Common myeloid progenitor, CD34-positive (primary cell): ENCODE measurements at places on chromosomes 1 and 21.

DNA sequence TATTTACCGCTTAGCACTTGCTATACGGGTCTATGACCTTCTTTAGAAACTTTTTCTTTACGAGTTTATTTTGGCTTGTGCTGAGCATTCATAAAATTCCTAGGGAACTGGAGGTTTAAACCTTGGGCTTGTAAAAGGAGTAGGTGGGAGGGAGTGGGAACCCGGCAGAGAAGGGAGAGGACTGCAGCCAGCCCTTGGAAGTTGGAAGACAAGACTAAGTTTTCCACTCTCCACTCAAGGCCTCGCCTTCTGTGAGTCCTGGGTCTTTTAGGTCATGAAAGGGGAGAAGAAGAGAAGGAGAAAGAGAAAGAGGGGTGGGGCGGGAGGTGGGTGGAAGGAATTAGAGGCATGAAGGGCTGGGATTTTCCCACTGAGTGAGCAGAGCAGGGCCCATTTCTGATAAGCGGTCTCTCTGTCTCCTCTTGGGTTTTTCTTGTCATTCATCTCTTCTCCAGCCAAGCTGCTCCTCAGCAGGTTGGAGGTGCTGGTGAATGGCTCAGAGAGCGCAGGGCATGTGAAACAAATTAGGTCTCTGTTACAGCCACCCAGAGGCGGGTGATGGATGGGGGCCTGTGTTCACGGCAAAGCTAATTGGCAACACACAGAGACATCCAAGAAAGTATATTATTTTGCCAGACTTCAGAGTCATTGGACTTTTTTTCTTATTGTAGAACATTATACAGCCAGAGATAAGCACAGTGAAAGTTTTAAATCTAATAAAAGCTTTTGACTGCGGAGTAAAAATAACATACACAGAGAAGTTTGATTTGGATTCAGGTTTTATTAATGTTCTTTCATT is 247.3 kb downstream of the FOXD2 start:
- no peak for DNase-seq

DNA sequence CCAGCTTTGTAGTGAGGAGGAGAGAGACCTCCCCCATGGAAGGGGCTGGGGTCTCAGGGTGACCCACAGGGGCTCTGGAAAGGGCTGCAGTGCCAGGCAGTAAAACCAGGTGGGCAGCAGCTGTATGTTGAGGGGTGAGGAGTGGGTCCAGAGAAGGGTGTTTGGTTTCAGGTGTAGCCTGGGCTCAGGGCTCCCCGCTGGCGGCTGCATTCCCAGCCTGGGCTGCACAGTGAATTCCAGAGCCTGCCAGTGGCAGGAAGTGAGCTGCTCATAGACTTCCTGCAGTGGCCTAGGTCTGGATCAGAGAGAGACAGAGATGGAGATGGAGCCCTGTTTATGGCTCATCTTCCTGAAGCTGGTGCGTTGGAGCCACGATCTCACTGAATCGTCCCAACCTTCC is 356.4 kb downstream of the PTPRU start:
- no peak for DNase-seq

GRCh38 chr21:41622201-41622600 is 114.2 kb upstream of the TMPRSS2 start:
- no peak for DNase-seq

- no peak for DNase-seq
Measured at GRCh38 chr1:167705250-167705649, 16.5 kb upstream of the MPZL1 start.

- DNase-seq = no peak
Measured at GRCh38 chr1:113999799-114000198, 20.5 kb downstream of the OLFML3 start.

GRCh38 chr1:214331827-214332423 is 51.0 kb downstream of the SMYD2 start:
- peak; percentile 34 for DNase-seq

DNA sequence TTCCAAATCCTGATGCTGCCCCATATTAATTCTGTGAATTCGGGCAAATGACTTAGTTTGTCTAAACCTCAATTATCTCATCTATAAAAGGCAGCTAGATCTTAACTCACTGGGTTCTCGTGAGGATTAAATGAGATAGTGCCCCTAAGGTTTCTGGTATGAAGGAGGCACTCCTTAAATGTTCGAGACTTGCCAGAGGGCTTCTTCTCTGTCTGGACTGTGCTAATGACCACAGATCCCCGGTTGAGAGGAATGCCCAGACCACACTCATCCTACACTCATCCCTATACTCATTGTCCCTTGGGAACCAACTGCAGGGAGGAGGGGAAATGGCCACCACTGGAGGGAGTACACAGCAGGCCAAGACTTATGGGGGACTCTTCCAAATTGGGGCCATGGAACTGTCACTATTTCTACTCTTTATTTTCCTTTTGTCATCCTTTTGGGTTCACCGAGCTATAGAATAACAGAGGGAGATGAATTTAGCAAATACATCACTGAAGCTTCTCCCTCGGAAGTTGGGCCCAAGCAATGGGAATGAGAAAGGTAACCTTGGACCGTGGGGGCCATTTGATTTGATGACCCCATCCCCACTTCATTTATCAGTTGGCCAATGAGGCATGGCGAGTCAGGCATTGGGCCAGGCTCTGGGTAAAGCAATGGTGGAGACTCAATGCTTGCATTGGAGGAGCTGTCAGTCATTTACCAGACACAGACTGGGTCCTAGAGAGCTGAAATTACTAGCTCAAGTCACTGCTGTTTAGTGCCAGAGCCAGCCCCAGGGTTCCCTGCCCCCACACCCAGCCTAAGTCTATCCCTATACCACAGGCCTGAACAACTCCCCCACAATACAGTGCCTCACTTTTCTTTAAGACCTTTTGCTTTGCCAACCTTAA is 5.1 kb downstream of the ATF3 start:
- no peak for DNase-seq

GRCh38 chr1:27090911-27091310 is 64.0 kb downstream of the SLC9A1 start:
- DNase-seq = no peak

DNA sequence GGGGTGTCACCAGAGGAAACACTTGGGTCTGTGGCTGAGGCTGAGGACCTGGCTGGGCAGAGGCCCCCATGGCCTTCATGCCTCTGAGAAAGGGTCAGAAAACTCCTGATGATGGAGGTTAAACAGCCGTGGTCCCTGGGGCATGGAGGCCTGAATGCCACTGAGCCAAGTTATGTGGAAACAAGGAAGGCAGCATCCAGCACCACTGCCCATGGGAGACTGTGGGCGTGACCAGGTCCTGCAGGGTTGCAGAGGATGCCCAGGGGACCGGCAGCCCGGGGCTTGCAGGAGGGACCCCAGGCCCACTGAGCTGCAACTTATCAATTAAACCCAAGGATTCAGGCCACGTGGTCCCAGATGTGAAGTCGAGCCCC is 18.9 kb upstream of the COL6A2 start:
- no peak for DNase-seq

GRCh38 chr1:1215080-1215676 is 1.2 kb upstream of the TNFRSF4 start:
- DNase-seq = peak; percentile 50

DNA sequence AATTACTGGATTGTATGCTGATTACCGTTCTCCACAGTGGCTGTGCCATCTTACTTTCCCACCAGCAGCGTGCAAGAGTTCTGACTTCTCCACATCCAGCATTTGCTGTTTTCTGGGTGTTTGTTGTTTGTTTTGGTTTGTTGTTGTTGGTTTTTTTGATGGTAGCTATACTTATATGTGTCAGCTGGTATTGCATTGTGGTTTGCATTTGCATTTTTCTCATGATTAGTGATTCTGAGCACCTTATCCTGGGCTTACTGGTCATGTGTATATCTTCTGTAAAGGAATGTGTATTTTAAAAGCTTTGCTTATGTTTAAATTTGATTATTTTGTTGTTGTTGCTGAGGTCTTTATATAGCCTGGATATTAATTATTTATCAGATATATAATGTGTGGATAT is 66.9 kb upstream of the MAP1LC3C start:
- DNase-seq = no peak

GRCh38 chr21:33754481-33754880 is 112.2 kb downstream of the ITSN1 start:
- no peak for DNase-seq

DNA sequence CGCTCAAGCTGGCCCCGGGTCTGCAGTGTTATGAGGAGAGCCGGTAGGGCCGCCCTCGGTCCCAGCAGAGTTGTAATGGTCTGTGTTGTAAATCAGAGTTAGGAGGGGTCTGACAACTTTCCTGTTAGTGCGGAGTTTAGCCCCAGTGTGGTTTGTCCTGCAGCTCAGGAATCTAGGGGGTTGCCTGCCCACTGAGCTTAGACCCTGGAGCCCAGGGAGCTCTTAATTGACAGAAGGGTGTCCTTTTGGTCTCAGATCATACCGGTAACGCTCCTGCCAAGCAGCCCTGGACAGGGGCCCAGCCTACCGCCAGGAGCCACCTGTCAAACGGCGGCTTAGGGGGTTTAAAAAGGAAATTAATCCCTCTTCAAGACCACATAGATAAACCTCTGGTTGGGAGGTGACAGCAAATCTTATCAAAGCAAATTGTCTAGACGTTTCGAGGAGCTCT is 164.4 kb downstream of the DYRK1A start:
- DNase-seq = peak; percentile 38
